ENCODE measurements at places on chromosomes 12 and 14.

DNA sequence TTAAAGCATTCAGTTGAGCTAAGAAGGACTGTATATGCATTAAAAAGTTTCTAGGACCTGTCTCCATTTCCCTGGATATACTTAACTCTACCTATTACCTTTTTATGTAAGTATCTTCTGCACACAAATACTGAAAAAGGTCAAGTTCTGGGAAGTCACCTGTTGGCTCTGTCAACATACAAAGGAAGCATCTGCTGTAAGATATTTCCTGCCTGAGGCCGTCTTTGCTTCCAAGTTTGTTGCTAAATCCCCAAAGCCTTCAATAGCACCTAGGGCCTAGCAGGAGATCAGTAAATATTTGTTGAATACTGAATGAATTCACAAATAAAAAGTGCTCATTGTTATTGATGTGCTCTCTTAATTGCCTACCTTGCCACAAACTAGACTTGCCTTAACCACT, 188.4 kb downstream of the DUSP6 start:
- DNase-seq: no peak

- DNase-seq: no peak
Measured at GRCh38 chr14:103805708-103806107, 41.7 kb downstream of the PPP1R13B start.

GRCh38 chr12:128914908-128915563, 61.8 kb downstream of the GLT1D1 start:
- no peak for DNase-seq

DNA sequence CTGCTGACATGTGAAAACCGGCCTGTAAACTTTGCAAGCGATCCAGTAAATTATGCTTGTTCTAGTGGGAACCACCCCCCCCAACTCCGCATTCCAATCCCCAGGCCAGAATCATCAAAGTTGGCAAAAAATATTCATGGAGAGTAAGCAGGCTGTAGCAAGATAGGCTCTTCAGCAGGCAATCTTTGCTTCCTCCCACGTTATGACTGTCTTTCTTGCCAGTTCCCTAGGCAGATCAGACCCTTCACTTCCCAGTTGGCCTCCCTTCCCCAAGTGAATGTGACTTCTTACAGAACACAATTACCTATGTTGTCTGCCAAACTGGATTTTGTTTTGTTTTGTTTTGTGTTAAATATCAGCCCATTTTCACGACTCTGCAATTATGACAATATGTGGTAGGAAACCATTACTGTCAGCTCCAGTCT, 1.2 kb upstream of the PTGER2 start:
- no peak for DNase-seq

- DNase-seq: peak; percentile 43
Measured at GRCh38 chr12:129984106-129984505, 80.3 kb upstream of the TMEM132D start.

- DNase-seq: no peak
Measured at GRCh38 chr12:104347374-104348075, 44.0 kb downstream of the EID3 start.

DNA sequence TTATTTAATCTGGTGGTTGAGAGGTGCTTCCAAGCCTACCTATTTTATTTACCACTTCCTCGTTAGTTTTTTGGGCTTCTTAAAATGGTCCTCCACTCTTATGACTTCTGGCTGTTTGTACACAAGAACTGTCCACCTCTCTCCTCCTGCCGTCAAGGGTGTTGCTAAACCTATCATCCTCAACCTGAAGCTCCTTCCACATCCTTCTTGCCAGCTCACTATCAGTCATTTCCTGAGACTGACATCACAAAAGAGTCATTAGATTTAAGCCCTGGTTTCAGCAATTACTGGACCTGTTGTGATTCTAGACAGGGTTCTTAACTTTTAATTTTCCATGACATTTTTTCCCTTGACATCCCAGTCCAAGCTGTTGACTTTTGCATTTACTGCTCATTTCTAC, 91.9 kb downstream of the BICD1 start:
- DNase-seq: no peak

- no peak for DNase-seq
Measured at GRCh38 chr14:33348510-33348909, 409.8 kb downstream of the NPAS3 start.

GRCh38 chr14:90019824-90020523, 41.8 kb upstream of the KCNK13 start:
- no peak for DNase-seq

DNA sequence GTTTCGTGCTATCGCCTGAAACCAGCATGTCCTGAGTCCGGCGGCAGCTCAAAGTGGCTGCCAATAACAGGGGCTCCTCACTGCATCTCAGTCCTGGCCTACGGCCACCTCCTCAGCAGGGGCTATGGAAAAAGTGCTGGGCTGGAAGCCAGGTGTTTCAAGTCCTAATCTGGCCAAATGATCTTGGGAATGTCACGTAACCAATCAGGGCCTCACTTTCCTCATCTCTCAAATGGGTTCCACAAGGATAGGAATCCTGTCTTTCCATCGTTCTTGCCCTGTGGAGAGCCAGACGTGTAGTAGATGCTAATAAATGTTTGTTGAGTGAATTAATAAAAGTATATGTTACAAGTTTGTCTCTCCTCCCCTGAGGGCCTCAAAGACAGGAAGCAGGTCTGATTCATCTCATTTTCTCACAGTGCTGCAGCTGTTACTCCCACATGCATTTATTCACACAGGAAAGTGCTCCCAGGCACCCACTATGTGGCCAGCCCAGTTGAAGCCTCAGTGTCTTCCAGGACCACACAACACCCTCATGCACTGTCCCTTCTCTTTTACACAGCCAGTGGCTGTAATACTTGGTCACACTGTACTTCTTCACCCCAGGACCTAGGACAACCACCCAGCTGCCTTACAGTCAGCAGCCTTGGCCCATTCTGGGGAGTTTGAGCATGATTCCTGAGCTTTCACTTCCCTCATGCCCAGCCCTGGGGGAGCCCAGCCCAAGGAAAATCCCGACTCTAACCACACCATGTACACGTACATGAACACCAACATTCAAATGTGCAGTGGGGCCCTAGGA, 5.0 kb downstream of the CMKLR1 start:
- no peak for DNase-seq

DNA sequence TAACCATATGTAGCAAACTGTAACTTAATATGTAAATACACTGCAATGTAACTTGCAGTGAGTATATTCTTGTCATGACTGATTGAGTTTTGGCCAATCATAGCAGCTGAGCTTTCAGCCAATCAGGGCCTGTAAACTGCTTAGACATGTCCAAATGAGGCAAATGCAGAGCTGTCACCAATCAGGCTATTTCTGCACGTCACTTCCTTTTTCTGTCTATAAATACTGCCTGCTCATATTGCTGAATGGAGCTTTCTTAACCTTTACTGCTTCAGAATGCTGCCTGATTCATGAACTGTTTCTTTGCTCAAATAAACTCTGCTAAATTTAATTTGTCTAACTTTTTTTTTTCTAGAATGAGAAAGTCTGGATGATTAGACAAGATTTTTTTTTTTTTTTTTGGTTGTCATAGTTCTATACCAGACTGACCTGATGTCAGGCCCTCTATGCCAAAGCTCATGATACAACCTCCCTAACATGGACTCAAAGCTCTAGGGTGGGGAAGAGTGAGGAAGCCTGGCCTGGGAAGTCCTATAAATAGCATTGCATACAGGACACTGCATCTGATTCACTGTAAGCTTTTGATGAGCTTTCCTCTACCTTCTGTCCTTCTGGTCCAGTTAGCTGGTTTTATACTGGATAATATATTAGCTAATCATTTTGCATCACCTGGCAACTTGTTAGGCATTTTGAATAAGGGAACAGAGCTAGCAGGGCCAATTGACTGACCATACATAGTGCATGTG, 12.0 kb downstream of the MGP start:
- DNase-seq: no peak

DNA sequence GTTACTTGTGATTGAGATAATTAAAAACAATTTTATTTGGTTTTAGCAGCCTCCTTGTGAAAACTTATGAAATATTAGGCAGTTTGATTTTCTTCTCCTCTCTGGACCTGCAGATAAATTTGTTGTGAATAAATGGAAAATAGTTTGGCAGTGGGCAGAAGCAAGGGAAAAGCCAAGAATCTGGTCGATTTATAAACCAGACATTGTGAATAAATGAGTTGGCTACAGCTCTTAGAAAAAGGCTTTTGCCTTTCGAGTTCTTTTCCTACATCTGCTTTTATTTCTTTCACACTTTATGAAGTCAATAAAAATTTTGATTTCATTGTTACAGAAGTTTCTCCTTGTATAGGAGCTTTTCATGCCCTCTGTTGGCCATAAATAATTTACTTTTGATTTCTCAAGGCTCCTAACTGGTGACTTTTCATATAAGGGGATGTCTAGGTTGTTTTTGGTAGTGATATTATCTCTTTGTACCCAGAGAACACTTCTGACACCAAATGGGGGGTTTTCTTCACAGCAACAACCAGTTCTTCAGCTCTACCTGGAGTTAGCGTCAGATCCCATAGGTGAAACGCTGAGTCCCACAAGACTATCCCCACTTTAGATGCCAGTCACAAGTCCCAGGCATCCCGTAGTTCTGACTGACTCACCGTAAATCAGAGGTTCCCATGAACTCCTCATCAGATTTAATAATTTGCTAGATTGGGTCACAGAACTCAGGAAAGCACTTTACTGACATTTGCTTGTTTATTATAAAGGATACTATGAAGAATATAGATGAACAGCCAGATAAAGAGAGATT, 136.5 kb upstream of the DNM1L start:
- no peak for DNase-seq
